ENCODE measurements at places on chromosomes 13 and 19.

DNA sequence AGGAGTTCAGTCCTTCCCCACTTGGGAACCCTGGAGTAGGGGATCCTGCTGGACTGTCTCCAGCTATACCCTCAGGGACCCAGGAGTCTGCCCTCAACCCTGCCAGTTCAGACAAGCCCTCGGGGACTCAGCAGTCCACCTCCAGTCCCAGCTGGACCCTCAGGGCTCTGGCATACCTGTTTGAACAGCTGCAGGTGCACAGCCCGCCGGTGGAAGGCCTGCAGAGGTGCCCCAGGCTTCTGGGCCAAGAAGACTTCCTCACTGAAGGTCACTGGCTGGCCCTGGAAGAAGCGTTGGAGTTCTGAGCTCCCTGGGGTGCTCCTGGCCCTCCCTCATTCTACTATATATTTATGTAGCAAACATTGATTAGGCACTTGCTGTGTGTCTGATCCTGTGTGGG lies 8.6 kb downstream of the CRB3 start:
- no peak for DNase-seq

DNA sequence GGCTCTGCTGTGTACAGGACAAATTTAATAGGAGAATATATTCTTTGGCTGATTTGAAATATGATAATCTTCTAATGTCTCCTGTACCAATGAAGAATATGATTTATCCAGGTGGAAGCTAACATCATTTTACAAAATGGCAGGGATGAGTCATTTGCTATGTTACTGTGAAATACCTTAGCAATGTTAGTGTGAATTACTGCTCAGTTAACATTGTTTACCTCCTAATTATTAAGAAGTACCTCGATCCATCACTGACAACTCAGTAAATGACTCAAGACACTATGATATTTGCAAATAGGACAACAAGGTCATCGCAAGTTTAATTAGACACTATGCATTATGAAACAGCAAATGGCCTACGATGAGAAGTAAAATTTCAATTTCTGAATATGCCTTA lies 309.1 kb upstream of the EDNRB start:
- no peak for DNase-seq

DNA sequence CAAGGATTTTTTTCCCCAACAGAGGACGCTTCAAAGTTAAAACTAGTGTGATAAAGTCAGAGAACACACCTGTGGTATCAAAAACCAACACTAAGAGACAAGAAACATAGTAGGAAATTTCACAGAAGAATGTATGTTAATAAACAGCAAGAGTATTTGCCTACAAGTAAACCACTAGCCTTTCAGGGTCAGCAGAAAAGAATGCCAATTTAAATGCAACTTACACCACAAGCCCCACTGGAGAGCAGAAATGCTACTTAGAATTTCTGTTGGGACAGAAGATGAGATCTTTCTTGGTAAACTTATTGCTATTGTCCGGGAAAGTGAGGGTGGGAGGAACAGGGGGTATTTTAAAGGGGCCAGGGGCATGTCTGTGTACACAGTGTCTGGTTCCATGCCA lies 68.6 kb downstream of the STK24 start:
- DNase-seq: no peak

DNA sequence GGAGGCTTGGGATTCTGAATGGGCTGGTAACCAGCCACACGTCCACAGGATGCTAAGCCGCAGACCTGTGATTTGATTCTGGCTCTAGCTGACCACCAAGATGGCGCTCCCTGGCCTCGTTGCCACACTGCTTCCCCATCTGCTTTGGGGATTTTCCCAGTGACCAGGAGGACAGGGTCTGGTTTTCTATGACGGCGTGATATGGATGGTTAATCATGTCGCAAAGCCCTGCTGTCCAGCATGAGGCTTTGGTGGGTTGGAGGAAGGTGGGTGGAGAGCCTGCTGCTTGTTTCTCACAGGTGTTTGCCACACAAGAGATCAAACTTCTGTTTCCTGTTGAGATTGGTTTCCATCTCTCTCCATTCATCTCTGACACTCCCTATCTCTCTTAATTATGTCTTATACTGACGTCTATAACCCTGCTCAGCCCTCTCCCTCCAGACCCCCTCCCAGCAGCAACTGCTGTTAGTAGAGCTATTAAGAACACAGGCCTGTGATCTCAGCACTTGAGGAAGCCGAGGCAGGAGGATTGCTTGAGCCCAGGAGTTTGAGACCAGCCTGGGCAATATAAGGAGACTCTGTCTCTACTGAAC lies 102.7 kb downstream of the SIPA1L3 start:
- DNase-seq: no peak

- no peak for DNase-seq
Measured at GRCh38 chr13:30697996-30698401, 37.3 kb upstream of the ALOX5AP start.

GRCh38 chr19:46985542-46986415 lies 33.9 kb upstream of the NPAS1 start:
- DNase-seq: no peak

All from common myeloid progenitor, CD34-positive (primary cell).